Hematopoietic multipotent progenitor cell treated with erythropoietin and hydrocortisone succinate and interleukin-3 and kit ligand, for 4 days (in vitro differentiated cells): ENCODE measurements at places on chromosomes 11 and 22.

- DNase-seq = peak; percentile 12
Observed at GRCh38 chr22:34847072-34847471, 218.9 kb upstream of the ISX start.

- DNase-seq = peak; percentile 31
Observed at GRCh38 chr11:30919389-30920152, 333.4 kb upstream of the MPPED2 start.

- DNase-seq = no peak
Observed at GRCh38 chr11:112656772-112657428, 304.3 kb upstream of the NCAM1 start.

- DNase-seq = no peak
Observed at GRCh38 chr11:111774955-111775710, 8.9 kb upstream of the PPP2R1B start.

GRCh38 chr11:15289723-15290122, 175.0 kb downstream of the INSC start:
- no peak for DNase-seq

GRCh38 chr11:116696381-116696941, 76.3 kb downstream of the BUD13 start:
- DNase-seq = peak; percentile 26

- DNase-seq = no peak
Observed at GRCh38 chr11:114162719-114163123, 103.2 kb downstream of the ZBTB16 start.

DNA sequence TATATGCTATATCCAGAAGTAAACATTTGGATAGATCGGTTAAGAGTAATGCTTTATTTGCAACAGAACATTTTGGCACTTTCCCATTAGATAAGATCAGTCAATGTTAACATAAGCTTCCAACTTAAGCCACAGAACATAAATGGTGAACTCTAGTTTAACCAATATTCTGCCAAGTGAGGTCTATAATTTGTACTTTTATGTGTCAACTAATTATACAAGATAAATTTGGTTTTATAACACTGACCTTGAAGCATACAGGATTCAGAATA, 23.5 kb upstream of the BLID start:
- DNase-seq = no peak

DNA sequence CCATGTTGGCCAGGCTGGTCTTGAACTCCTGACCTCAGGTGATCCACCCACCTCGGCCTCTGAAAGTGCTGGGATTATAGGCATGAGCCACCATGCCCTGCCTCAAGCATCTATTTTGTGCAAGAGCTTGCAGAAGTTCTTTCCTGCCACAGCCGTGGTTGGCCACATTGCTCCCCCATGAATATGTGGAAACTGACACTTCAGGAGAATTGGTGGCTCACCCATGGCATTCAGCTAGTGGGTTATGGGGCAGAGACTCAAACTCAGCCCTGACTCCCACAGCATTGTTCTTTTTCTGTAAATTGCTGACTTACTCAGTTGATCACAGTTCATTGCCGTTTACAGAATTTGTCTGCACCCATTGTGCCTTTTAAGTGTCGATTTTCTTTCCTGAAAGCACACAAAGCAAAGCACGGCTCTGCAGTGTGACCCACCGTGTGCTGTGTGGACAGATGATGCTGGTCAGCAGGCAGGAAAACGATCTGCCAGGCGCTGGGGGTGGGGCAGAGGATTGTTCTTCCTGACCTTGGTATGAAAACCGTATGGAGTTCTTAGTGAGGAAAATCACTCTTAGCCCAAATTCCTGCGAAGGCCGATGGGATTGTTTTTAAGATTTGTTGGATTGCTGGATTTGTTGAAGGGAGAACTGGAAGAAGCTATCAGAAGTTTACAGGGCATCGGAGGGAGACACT, 115.6 kb downstream of the PTPRJ start:
- DNase-seq = no peak

DNA sequence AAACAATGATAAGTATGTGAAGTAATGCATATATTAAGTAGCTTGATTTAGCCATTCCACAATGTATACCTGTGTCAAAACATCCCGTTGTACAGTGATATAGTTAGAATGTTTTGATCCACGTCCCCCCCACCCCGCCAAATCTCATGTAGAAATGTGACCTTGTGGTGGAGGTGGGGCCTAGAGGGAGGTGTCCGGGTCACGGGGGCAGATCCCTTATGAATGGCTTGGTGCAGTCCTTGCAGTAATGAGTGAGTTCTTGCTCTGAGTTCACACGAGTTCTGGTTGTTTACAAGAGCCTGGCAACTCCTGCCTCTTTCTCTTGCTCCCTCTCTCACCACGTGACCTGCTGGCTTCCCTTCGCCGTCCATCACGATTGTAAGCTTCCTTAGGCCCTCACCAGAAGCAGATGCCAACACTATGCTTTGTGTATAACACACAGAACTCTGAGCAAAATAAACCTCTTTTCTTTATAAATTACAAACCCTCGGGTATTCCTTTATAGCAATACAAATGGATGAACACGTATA, 41.6 kb downstream of the FANCF start:
- no peak for DNase-seq

DNA sequence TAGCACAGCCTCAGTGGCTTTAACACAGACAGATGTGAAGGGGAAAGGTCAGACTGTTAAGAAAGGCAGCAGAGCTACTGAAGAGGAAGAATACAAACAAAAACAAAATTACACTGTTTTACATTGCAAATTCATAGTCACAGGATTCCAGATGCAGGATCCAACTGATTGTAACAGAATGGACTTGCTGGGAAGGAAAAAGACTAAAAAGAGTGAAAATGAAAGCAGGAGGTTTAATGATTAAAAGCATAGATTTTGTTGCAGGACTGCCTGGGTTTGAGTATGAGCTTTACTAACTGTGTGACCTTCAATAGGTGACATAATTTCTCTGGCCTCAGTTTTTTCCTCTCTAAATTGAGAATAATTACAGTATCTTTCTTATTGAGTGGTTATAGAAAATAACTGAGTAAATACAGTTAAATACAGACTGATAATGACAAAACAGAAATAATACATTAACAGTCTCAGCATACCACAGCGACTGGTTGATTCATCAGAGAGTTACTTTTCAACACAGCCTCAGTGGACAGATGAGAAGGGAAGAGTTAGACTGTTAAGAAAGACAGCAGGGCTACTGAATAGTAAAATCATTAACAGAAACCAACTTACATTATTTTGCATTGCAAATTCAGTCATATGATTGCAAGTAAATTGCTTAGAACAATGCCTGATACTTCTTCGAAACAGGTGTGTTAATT, 704.2 kb upstream of the TENM4 start:
- DNase-seq = no peak

GRCh38 chr11:61054927-61055562, 47.2 kb upstream of the CD5 start:
- DNase-seq = no peak

- DNase-seq = no peak
Observed at GRCh38 chr11:57196596-57196995, 14.8 kb downstream of the LRRC55 start.

DNA sequence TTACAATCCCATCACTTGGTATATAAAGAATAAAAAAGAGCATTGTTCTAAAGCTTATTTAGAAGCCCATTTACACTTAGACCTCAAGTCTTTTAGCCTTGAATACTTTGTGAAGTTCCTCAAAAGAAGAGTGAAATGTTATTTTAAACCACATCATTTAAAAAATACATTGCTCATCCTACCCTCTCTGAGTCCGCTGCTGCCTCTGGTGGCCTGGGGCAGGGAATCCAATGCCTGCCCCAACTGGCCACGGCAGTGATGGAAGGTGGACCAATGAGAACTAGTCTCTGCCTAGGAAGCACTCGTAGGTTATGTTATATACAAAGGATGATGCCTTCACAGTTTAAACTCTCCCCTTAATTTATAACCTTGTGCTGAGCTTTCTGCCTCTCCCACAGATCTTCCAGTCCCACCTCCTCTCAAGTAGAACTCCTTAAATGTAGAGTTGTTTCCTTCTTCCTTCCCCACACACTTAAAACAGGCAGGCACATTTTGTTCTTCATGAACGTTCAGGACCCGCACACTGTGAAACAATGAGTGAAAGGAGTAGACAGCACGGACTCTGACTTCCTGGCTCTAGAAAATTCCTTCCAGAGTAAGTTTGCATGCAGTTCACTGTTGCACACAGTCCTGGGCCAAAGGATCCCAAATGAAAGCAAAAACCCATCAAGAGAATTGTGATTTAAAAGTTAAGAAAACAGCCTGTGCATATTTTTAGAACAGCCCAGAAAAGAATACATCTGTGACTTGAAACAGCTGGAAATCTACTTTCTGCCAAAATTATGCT, 167.8 kb downstream of the RRAS2 start:
- no peak for DNase-seq

DNA sequence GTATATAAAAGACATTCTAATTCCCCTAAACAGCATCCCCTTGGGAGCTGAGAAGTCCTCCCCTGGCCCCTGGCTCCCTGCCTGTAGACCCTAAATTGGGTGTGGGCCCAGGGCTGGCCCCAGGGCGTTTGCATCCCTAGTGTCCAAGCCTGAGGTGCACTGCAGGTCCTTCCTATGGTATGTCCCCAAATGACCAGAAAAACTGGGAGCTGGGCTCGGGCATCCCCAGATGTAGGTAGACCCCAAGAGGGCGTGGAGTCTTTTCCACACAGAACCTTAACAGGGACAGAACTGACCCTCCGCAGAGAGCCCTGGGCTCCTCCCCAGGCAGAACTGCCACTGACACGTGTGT, 782 bp upstream of the OSBPL5 start:
- no peak for DNase-seq

- no peak for DNase-seq
Observed at GRCh38 chr11:93196816-93197379, 893 bp downstream of the SLC36A4 start.

- no peak for DNase-seq
Observed at GRCh38 chr11:102267609-102268008, 49.7 kb upstream of the BIRC3 start.

DNA sequence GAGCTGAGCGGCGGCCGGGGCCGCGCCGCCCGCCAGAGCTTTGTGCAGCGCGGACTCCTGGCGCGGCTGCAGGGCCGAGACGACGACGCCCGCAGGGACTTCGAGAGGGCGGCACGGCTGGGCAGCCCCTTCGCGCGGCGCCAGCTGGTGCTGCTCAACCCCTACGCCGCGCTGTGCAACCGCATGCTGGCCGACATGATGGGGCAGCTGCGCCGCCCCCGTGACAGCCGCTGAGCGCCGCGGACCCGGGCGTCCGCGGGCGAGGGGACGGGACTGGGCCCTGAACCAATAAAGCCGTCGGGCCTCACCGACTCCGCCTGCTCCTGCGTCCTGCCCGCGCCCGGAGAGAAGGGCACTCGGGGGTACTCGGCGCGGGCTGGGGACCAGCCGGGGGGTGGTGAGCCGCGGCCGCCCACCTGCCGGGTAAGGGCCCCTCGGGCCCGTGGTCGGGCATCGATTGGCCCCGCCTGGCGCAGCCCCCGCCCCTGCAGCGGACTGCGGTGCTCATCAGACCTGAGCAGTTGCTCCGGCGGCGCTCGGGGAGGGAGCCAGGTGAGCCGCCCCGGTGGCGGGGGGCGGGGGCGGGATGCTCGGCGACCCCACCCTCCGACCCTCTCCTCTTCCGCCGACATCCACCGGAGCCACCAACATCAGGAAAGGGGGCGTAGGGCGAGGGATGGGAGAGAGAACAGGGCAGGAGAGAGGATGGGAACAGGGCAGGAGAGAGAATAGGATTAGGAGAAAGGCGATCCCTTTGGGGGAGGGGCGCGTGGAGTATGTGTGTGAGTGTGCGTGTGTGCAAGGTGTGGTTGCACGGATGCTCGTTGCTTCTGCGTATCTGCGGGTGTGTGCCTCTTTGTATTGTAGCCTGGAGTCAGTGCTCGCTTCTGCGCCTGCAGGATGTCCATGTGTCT, at the start of gene TMEM25:
TSS of gene TMEM25 (plus strand) at position 510 of the 914 bp plus-strand sequence. CDS start 610 bp downstream, outside the sequence.
- peak; percentile 60 for DNase-seq

DNA sequence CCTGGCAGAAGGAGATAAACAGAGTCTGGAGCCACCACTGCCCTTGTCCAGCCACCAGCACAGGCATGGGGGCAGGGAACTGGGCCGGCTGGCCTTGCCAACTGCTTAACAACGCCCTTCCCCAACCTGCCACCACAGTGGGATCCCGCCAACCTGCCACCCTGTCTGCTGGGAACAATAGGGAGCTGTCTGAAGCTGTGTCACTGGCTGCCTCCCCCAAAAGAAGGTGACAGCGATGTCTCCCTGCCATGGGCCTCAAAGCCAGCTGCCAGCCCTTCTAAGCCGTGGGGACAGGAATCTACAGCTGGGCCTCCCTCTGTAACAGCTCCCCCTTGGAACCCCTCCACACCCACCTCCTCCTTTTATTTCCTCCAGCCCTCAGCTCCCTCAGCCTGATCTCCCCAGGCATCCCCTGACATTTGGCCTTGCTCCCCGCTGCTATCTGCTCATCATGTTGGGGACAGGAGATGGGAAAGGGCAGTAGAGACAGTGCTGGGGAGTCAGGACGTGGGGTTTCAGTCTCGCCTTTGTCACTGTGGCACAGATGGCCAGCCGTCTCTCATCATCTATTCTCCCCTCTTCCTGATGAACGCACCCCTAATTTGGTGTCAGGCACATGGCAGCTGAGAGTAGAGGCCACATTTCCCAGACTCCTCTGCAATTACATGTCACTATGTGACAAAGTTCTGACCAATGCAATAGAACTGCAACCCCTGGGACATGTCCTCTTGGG, 51.3 kb upstream of the PRDM11 start:
- peak; percentile 41 for DNase-seq

DNA sequence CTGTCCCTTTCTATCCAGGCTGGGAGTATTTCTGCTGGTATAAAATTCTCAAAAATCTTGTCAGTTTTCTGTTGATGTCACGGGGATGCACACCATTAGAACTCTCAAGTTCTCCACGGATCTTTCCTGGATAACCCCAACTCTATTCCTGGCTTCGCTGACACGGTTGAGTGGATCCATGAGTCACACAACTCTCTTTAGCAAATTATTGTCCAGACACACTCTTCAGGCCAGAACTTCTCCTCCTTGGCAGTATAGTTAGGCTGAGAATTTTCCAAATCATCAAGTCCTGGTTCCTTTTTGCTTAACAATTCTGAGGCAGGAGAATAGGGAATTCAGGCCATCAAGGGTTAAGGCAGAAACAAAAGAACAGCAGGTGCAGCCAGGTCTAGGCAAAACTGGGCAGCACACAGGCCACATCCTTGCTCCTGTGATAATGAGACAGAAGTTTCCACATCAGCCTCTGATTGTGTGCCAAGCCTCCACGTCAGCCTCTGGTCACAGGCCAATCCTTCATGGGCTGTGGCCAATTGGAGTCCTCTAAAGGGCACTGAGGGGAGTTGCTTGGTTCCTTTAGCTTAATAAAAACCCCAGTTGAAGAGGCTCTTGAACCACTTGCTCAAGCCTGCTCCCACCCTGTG, 5.7 kb upstream of the ACAT1 start:
- DNase-seq = peak; percentile 69

DNA sequence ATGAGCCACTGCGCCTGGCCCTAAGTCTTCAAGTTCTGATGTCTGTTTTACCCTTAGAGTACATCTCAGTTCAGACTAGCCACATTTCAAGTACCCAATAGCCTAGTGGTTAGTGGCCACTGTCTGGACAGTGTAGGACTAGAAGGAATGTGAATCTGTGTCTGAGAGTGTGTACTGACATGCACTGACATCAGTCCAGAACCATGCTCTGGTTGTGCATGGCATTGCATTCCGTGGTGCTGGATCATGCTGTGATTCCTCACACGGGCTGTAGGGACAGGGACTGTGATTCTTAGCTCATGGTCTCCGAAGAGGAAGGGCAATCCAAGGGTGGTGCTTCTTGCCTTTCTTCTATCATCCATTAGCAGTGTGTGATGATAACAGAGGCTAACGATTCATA, 41.1 kb downstream of the AMOTL1 start:
- DNase-seq = no peak
